ENCODE measurements at places on chromosomes 2 and 18.
A peak's percentile ranks its signal among the peaks of the same experiment; 100 is the strongest.

DNA sequence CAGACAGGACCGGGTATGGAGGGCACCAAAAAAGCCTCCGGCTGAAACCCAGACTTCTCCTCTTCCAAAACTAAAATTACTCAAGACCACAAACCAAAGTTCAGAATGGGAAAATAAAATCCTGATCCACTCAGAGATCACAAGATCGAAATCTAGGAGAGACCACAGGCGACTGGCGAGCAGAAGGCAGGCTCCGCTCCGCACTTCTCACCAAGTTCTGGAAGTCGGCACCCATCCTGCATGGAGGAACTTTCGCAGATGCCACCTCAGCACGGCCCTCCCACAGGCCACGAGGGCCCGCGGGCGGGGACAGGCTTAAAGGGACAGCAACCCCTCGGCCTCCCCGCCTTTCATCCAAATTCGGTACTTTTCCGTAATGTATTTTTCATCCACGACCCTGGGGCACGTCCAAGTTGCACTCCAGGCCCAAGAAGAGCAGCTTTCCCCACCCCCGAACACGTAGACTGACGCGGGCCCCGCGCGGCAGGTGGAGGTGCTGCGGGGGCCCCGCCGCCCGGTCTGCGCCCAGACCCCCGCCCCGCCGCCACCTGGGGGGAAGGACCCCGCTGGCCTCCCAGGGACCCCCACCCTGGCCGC lies 43.7 kb downstream of the HDLBP start:
- DNase-seq: peak; percentile 96

GRCh38 chr2:128644718-128645256 lies 326.1 kb upstream of the HS6ST1 start:
- peak; percentile 57 for DNase-seq

GRCh38 chr2:219596954-219597551 lies 604 bp upstream of the STK11IP start:
- DNase-seq: no peak

DNA sequence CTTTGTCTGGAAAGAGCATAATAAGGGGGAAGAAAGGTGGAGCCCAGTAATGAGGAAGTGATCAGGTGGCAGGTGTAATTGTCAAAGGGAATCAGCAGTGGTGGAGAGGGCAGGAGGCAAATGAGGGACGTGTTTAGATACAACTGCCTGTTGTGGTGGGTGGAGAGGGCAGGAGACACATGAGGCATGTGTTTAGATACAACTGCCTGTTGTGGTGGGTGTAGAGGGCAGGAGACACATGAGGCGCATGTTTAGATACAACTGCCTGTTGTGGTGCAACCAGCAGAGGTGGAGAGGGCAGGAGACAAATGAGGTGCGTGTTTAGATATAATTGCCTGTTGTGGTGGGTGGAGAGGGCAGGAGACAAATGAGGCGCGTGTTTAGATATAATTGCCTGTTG lies 173.1 kb downstream of the ANKRD30B start:
- DNase-seq: peak; percentile 81

DNA sequence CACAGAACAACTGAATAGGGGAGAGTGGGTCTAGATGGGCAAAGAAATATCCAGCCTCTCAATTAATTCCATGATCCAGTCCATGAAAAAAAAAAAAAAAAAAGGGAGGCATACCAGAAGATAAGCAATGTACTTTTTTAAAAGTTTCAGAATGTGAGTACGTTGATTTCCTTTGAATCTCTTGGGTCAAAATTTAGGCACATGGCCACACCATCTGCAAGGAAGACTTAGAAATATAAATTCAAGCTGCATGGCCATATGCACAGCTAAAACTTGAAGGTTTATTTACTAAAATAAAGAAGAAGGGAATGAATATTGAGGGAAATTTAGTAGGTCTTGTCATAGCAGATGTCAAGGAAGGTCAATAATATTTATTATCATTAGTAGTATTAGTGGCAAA lies 286.5 kb upstream of the CDH7 start:
- no peak for DNase-seq

DNA sequence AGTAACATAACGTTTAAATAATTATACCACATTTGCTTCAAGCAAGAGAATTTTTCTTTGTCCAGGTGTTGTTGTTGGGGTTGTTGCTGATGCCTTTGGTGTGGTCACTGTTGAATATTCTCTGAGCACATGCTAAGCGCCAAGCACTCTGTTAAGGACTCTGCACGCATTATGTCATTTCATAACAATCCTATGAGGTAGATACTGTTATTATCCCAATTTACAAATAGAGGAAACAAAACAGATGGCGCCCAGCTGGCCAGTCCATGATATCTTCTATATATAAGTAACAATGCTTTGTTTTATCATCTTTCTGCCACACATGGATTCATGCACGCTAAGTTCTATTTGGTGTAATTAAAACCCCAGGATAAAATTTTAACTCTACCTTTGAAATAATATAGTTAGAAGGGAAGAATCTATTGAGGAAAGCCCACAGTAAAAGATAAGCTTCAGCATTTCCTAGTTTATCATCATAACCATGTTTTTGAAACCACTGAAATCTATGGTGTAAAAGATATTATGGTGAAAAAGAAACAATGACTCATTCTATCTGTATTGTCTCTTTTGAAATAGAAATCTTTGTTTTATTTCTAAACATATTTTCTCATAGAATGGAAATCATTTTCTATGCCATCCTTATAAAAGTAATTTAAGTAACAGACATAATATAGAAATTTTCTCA lies 199.7 kb downstream of the PID1 start:
- DNase-seq: no peak
